ENCODE measurements at places on chromosomes 3 and 15.
A peak's percentile ranks its signal among the peaks of the same experiment; 100 is the strongest.

DNA sequence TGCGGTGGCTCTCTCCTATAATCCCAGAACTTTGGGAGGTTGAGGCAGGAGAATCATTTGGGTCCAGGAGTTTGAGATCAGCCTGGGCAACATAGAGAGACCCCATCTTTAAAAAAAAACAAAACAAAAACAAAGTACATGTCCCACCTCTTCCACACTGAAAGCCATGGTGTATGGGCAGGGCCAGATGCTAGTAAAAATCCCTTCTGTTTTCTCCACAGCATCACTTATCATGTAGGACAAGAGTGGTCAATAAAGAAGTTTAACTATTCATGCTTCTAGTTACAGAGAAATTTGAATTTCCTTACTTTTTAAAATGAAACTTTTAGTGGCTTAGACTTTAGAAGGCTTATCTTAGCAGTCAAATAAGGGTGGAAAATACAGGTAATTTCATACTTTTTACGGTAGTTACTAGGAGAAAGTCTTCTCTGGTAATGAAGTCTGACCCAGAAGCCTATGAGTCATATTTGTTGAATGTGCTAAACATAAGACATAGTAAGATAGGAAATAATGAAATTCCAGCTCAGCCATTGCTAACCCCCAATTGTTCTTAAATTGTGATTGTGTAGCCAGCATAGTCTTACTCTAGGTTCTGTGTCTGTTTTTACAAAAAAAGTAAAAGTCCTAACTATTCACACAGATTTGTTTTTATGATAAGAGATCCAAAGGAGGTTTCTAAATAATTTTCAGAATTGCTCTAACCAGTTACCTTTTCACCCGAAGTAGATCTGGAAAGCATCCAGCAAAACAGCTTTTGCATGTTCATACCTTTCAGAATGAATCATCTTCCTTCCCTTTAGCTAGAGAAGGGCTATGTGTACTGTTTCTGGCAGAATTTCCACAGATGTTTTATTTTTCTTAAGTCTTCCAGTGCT, 16.4 kb upstream of the ZNF609 start:
- peak; percentile 78 for DNase-seq

- no peak for DNase-seq
Observed at GRCh38 chr3:169901453-169901852, 9.9 kb upstream of the SAMD7 start.

- DNase-seq, result no peak
Observed at GRCh38 chr15:43826029-43826507, 734 bp upstream of the WDR76 start.

GRCh38 chr3:8542190-8543135, 40.8 kb downstream of the LMCD1 start:
- DNase-seq, result no peak

GRCh38 chr15:63891079-63891767, 57.5 kb upstream of the HERC1 start:
- peak; percentile 55 for DNase-seq

GRCh38 chr15:50224606-50225005, 40.9 kb downstream of the HDC start:
- no peak for DNase-seq

DNA sequence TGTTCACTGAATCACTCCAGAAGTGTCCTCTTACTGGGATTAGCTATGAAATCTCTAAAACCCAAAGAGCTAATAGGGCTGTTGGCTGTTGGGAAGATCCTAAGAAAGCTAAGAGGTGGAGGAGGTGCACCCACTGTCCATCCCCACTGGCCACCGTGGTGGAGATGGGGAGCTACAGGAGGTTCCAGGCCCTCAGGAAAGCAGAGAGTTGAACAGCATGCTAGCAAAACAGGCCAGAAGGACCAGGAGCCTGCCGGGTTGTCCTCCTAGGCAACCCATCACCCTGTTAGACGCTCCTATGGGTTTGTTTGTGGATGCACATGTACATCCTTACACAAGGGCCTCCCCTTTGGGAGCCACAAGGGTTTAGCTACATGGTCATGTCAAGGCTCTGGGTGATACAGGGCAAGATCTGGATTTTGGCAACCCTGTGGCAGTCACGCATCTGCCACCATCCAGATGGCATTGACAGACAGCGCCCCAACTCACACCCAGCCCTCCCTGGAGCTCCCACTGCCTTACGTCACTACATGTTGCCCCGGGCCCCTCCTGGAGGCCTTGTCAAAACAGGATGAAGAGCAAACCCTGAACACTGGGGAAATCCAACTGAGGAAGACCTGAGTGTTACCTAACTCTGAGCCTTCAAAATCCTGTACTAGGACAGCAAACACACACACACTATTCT, 208.1 kb downstream of the SLCO3A1 start:
- DNase-seq, result no peak

- DNase-seq, result no peak
Observed at GRCh38 chr15:80252121-80252518, at the start of gene CTXND1. CTXND1 (minus strand) TSS chr15:80252213; CDS start chr15:80201949, 50,264 bp downstream.

DNA sequence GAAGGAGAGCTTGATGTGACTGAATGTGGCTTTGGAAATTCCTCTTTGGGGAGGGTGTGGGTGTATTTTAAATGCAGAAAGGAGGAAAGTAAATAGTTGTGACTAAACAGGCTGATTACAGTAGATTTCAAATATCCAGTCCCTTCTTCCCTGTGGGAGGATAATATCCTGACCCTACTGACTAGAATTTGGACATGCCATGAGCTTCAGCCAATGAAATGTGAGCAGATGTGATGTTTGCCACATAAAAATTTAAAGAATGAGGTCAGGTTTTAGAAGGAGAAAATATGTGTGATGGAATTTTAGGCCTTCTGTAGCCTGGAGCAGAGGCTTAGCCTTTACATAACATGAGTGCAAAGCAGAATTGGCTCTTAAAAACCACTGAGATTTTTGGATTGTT, 1218.9 kb downstream of the ROBO2 start:
- no peak for DNase-seq

GRCh38 chr3:182802413-182803390, 9.4 kb downstream of the ATP11B start:
- DNase-seq, result no peak

DNA sequence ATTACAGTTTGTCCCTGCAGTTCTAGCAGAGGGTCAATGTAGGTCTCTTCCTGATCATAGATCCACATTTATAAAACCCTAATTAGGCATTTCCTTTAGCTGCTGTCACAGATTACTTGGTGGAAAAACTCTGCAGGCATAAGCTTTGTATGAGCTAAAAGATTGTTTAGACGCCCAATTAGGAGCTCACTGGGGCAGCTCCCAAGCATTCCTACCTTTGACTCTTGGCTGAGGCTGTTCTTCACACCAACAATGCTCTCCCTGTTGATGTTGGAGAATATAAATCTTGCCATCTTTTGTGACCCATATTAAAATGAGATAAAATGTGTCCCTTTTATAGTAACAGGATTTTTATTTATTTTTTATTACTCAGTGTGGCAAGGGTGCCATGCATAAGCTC, 148.3 kb upstream of the TRIM42 start:
- DNase-seq, result no peak

GRCh38 chr3:43734685-43735084, 43.9 kb downstream of the ABHD5 start:
- no peak for DNase-seq

GRCh38 chr3:7241584-7242302, 380.8 kb downstream of the GRM7 start:
- peak; percentile 2 for DNase-seq

DNA sequence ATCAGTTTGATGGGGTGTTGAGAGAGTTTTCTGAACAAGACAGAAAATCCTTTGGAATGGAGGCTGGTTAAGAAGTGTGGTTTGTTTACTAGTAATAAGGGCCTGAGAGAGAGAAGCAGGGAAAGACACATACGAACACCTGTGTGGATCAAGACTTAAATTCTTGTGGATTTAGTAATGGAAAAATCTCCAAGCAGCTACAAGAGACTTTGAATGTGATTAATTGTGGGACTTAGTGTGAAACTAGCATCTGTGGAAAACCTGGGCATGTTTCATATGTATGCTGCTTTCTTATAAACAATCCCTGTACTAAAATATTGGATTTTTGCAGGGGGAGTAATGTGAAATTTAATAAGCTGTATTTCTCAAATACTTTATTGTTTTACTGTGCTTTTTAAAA, 399.1 kb downstream of the SI start:
- DNase-seq, result no peak

DNA sequence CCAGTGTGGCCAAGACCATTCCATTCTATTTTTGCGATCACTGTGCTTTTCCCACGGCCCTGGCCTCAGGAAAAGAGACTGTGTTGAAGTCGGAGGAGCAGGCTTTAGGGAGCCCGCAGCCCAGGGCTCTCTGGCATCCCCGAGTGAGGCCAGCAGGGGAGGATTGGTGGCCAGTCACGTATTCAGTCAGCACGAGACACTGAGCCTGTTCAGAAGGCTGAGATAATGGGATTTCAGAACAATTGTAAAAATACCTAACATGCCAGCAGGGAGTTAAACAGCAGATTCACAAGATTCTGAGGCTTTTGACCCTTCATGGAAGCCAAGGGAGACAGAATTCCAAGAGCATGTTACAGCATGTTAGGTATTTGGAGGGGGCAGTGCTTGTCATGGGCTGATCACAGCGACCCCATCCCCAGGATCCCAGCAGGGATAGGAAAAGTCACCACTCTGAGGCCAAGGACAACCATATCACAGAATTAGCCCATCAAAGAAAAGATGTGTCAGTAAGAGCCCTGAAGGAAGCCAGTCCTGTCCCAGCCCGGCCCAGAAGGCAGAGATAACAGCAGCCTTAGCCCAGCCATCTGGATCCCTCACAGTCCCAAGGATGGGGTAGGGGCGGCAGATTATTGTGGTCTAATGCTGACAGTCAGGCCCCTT, 40.6 kb downstream of the AMOTL2 start:
- DNase-seq, result peak; percentile 63

DNA sequence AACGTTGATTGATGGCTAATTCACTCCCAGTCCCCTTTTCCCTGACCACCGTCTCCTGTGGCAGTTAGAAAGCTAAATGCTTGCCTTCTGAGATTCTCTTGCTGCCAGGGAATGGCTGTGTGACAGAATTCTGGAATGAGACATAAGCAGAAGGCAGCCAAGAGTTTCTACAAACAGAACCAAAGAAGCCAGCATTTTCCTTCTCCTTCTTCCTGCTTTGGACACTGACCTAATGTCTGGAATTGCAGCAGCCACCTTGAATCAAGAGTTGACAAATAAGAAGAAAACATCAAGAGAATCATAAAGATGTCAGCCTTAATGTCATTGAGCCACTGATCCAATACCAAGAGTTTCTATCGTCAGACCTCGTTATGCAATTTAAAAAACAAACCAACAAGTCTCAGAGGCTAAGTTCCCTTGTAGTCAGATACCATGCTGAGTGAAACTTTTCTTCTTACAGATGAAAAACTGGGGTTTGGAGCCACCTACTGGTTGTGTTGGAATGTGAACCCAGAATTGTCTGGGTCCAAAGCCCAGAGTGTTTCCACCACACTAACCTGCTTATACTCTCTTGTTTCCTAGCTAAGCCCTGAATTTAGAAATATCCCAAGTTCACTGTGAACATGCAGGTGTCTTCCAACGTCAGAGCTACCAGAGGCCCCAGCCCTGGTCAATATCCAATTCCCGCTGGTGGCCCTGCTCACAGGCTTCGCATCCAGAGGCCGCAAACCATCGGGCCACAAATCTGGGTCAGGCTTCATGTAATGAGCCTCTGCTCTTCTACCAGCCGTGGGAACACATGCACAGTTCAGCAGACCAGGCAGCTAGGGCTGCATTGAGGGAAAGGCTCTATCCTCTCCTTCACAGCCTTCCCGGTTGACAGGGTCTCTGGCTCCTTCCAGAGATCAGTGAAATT, 42.5 kb downstream of the MCF2L2 start:
- DNase-seq, result peak; percentile 67

GRCh38 chr3:112010636-112011035, 11.9 kb downstream of the TAGLN3 start:
- DNase-seq, result no peak

GRCh38 chr15:56428821-56429458, 36.0 kb downstream of the MNS1 start:
- DNase-seq, result peak; percentile 29

GRCh38 chr15:72319985-72320671, at the start of gene CELF6:
CELF6 (minus strand) TSS chr15:72320157; CDS start chr15:72319874, 283 bp downstream.
- DNase-seq, result peak; percentile 96

GRCh38 chr3:23452408-23452807, 249.3 kb downstream of the UBE2E2 start:
- no peak for DNase-seq

DNA sequence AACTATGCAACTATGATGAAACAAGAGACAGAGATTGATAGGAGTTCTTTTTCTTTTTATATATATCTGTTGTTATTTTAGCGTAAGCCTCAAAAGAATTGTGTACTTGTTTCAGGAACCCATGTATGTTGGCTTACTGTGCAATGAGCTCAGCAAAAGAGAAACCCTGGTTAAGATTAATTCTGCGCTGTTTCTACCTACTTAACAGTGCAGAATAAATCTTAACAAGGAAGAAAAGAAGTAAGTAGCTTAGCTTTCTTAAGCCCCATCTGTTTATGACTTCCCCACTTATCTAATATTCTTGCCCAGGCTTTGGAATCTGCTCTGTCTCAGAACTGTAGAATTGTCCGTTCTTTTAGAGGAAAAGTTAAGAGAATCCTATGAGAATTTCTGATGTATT, 27.4 kb downstream of the ECT2 start:
- DNase-seq, result no peak
